RCC 7860 (cell line): ENCODE measurements at places on chromosomes 3 and 15.

DNA sequence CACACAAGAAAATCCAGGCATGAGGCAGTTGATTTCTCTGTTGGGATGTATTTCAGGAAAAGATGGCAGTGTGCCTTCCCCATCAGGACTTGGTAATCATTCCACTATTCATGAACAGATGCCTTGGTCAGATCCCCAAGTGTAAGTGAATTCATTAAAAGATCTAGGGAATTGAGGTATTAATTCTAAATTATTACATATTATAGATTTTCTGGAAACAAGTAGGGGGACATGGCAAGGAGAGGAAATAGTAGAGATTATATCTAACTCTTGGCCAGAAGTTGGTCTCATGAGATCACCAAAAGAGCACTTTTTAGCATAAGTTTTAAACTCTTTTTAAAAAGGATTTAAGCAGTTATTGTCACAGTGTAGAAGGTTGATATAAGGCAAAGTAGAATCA, 74.4 kb upstream of the MDFIC2 start:
- DNase-seq: no peak

DNA sequence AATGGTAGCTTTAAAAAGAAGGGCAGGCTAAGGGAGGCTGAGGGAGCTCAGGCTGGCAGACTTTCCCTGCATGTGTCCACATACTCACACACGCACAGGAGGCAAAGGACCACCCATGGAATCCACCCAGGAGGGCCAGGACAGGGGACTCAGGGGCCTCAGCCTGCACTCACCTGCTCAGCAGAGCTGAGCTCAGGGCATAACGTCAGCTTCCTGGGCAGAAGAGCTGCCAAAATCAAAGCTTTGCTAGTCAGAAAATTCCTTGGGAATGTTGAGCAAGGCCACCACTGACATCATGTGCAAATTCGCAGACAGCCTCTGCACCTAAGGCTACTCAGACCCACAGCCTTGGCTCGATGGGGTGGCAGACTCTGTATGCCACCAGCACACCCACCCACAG, 16.4 kb upstream of the ALAS1 start:
- DNase-seq: no peak

DNA sequence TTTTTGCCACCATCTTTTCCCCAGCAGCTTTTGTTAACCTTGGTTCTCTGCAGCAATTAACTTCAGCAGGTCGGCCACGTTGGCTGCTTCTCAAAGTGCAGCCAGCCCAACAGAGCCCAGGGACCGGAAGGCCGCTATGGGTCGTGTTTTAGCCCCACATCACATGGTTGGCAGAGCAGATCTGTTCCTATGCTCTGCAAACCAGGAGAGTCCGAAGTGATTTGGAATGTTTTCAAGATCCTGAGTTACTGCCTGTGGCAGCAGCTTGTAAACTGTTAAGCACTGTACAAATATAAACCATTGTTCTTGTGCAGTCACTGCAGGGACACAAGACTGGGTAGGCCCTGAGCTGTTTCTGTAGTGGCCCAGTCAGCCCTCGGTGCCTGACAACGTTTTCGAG, 69.6 kb upstream of the MYZAP start:
- no peak for DNase-seq

GRCh38 chr15:94844538-94845389, 613.4 kb downstream of the MCTP2 start:
- no peak for DNase-seq

DNA sequence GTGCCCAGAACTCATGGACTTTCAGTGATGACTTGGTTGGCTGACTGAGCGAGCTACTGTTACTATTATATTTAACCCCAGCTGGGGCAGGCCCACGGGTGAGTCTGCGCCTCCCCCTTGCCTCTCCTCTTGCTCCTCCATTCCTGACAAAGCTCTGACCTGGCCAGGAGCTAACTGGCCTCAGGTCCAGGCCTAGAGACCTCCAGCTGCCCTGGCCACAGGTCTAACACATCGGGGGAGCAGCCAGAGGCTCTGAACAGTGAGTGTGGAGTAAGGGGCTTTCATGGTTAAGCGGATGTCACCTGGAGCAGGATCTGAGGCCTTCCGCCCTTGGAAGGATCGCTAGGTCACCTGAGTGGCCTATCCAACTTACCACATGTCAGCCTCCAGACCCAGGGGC, 96.3 kb upstream of the HERC1 start:
- DNase-seq: no peak

DNA sequence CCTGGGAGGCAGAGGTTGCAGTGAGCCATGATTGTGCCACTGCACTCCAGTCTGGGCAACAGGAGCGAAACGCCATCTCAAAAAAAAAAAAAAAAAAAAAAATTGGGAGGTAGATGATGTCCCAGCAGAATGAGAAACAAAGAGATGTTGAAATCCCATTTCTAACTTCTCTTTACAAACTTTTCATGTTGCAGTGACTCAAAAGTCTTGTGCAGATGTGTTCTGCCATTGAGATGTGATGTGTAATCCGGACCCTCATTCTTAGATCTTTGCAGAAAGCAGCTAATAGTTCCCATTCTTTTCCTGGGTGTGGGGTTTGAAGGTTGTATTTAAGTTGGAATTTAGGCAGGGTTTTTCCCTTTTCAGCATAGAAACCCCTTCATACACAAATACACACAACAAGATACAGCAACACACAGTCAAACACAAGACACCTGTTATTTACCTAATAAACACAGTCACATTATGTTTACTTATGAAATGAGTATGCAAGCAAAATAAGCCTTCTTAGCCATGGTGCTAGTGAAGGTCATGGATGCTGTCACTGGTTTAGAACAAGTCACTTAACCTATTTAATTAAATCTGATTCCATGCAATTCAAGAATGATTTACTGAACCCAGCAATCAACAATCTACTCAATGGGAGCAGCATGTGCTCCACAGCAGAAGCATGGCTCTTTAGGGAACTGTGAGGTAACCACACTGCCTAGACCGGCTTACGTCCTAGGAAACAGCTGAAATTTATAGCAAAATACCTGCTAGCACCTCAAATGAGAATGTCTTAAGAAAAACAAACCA, 14.9 kb downstream of the SIAH2 start:
- no peak for DNase-seq

GRCh38 chr3:11138371-11138770, 15.9 kb upstream of the HRH1 start:
- no peak for DNase-seq

- DNase-seq: no peak
Observed at GRCh38 chr3:102339671-102340070, 95.1 kb upstream of the ZPLD1 start.

GRCh38 chr3:44509393-44509921, 32.0 kb upstream of the ZNF445 start:
- DNase-seq: no peak

GRCh38 chr3:179181993-179182551, 33.9 kb downstream of the PIK3CA start:
- no peak for DNase-seq

- DNase-seq: no peak
Observed at GRCh38 chr3:71728632-71729342, 3.6 kb upstream of the EIF4E3 start.

- DNase-seq: no peak
Observed at GRCh38 chr15:88476635-88477060, 9.1 kb downstream of the MRPS11 start.

DNA sequence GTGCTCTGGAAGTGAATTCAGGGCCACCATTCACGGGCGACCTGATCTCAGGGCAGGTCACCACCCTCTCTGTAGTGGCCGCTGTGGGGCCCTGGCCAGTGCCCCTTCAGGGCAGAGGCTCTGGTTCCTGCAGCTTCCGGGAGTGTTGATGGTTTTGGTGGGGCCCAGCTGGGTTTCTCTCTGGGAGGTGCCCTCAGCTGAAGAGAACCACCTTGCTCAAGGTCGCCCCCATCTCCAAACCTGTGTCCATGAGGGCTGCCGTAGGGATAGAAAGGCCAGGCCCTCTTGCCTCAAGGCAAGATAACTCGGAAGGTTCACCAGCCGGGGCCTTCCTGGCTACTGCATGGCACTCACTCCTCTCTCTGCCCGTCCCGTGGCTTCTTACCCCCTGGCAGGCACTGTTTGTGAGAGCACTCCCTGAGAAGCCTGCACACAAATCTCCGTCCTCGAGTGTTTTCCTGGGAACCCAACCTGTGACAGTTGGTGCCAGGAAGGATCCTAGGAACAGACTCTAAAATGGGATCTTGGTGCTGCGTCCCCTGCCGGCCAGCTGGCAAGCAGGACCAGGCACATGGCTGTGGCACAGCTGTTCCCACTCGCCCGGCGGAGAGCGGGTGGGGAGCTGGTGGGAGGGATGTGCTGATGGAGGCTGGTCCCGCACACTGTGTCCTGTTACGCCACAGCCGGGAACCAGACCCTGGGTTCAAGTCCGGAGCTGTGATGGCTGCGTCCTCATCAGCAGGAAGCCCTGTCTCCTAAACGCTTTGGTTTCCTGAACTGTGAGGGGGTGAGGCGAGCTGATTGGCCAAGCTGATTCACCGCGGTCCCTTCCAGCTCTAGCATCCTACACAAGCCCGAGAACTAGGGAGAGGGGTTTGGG, 23.2 kb upstream of the PIGZ start:
- no peak for DNase-seq

GRCh38 chr3:127754411-127755304, 67.7 kb downstream of the MGLL start:
- DNase-seq: no peak

- DNase-seq: no peak
Observed at GRCh38 chr3:62653796-62654195, 221.4 kb downstream of the CADPS start.

- DNase-seq: no peak
Observed at GRCh38 chr3:112089956-112090886, 4.0 kb downstream of the C3orf52 start.

GRCh38 chr3:13018043-13018451, 55.2 kb downstream of the IQSEC1 start:
- DNase-seq: no peak

DNA sequence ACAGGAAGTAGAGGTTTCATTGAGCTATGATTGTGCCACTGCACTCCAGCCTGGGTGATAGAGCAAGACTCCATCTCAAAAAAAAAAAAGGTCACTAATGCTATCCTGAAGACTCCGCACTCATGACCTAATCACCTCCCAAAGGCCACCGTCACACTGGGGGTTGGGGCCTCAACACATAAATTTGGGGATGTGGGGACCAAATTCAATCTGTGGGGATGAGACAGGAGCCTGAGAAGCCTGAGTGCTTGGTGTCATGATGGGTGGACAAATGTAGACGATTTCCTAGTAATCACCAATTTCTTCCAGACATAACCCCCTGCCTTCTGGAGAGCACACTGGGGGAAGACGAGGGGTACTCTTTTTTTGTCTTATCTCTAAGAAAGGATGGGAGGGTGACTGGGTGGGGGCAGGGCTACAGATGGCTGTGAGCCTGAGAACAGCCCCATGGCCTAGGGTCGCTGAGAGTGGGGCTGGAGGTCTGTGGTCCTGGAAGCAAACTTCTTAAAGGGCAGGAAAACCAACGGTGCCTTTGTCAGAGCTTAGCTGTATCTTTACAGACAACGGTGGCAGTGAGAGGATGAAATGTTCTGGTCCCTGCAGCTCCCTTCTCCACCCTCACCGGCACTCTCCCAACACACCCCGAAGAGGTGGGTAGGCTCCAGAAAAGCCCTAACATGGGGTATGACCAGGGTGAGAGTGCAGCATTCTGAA, 16.6 kb upstream of the KLF13 start:
- no peak for DNase-seq

- DNase-seq: no peak
Observed at GRCh38 chr3:68151359-68151758, 496.9 kb upstream of the SUCLG2 start.

DNA sequence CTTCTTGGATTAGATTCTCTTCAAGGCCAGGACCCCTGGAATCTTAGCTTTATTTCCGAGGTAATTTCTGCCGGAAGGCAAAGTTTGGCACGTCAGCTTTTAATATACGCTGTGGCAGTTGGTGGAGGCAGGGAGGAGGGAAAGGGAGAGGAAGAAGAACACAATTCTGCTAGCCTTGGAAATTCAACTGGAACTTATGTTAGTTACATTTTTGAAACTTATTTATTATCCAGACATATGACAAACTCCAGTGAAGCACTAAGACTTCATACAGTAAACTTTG, 100.1 kb upstream of the TSC22D2 start:
- no peak for DNase-seq

DNA sequence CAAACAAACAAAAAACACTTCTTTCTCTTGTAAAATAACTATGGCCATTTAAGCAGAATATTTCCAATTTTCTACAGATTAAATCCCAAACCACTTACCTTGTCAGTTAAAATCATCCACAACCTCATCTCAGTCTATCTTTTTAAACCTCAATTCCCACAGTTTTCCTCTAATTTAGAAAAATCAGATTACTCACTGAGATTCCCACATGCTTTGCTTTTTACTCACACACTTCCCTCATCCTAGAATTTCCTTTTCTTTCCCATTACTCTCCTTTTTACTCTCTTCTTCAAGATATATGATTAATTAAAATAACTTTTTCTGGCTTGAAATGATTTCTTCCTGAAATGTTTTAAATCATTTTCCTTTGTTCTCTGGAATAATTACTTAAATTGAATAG, 790.7 kb downstream of the ROBO1 start:
- peak; percentile 14 for DNase-seq

DNA sequence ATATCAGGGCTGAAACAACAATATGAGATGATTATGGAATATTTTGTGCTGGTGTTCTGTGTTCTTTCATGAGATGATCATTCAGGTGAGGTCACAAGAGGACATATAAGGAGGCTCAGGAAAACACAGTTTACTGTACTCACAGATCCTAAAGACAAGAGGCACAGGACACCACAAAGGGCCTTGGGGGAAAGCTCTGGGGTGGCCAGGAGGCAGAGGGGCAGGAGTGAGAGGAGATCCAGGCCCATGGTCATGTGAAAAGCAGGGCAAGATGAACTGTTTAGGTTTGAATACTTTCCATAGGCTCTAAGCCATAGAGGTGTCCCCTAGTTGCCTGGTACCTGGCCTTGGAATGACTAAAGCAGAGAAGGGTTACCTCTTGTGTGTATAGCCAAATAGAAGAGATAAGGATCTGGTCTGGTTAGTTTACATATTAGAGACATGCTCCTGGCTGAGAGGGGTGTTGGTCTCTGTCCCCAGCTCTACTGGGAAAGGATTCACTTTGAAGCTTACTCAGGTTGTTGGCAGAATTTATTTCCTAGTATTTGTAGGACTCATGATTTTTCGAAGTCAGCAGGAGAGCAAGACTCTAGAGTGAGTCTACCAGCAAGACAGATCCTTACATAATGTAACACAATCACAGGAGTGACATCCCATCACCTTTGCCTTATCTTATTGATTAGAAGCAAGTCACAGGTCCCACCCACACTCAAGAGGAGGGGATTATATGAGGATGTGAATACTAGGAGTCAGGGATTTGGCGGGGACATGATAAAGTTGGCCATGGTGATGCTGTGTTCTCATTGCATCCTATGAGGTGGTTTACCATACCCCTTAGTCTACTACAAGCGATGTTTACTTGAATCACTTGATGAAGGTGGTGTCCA, 11.3 kb upstream of the TM4SF1 start:
- no peak for DNase-seq

DNA sequence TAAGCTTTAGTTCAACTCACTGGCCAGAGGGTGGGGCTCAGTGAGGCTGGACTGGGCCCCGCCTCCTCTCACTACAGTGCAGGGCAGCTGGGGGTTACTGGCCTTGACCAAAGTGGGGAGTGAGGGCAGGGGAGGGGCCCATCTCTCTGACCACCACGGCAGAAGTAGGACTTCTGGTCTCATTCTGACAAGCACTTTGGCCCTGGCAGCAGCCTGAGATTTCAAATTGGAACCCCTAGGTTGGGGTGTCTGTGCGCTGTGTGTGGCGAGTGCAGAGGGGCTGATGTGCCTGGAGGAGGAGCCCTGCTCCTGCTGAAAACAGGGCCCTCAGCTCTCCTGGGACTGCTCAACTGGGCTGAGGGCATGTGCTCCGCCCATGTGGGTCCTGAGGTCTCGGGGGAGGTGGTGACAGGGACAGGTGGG, 60.3 kb upstream of the RPL32 start:
- no peak for DNase-seq

- DNase-seq: no peak
Observed at GRCh38 chr3:45765958-45766357, 30.4 kb downstream of the SLC6A20 start.
